ENCODE measurements at places on chromosomes 2 and 18. TPM values are rescaled to one million over a fixed set of nuclear protein-coding genes. Genes with fewer than 3 reads are reported as not detected.
A peak's percentile ranks its signal among the peaks of the same experiment; 100 is the strongest.

Gene SLC40A1
- polyA plus RNA-seq, result 42.2 TPM

Gene SP110
- polyA plus RNA-seq, result 16.3 TPM

Gene GALNT5
- 1.7 TPM for polyA plus RNA-seq

DNA sequence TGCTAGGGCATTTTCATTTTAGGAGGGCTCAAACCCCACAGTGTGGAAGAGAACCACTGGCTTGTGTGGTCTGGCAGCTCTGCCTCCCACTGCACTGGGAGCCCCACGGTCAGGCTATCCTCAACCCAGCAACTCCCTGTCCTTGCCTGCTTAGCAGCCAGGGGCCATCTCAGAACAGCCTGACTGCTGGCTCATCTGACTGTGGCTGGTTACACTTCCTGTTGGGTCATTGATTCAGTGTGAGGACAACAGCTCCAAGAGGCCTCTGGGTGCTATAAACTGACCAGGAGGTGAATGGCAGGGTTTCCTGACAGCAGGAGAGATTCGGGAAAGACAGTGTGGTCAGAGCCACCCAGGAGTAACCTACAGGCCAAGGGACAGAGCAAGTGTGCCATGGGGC lies 40.1 kb downstream of the AMER3 start:
- no peak for DNase-seq

- DNase-seq, result no peak
Observed at GRCh38 chr2:232203166-232203891, 175.2 kb upstream of the ALPP start.

- DNase-seq, result peak; percentile 45
Observed at GRCh38 chr18:5456577-5457461, 87.0 kb downstream of the EPB41L3 start.

DNA sequence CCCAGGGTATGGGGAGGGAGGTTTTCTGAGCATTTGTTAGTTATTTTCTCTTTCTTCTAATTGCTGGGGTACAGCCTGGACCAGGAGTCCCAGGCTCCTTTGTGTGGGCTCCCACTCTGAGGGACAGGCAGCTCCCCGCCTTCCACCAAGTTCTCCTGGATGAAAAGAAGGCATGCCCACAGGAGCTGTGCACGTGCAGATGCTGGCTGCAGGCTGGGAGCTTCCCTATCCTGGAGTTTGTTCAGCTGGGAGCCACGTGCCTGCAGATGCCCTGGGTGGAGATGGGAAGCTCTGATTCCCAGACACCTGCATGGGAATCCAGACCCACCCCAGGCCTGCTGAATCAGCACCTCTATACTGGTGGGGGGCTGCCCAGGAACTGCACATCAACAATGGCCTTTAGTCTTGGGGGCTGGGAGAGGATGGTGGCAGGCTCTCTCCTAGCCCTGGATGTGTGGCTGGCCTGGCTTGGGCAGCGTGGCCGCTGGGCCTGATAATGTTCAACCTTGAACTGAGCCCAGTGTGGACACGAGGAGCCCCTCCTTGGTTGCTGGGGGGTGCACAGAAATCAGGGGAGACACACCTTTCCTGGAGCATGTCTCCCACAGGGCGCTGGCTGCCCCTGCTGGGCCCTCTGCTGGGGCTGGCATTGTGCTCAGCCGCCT lies 233.6 kb upstream of the HS6ST1 start:
- DNase-seq, result no peak
